Skin of body (tissue), 3 donors: ENCODE measurements at places on chromosomes 7 and 10. TPM values are rescaled to one million over a fixed set of nuclear protein-coding genes. Genes with fewer than 3 reads are reported as not detected.

Gene C7orf57
- 0.10 TPM for total RNA-seq

DNA sequence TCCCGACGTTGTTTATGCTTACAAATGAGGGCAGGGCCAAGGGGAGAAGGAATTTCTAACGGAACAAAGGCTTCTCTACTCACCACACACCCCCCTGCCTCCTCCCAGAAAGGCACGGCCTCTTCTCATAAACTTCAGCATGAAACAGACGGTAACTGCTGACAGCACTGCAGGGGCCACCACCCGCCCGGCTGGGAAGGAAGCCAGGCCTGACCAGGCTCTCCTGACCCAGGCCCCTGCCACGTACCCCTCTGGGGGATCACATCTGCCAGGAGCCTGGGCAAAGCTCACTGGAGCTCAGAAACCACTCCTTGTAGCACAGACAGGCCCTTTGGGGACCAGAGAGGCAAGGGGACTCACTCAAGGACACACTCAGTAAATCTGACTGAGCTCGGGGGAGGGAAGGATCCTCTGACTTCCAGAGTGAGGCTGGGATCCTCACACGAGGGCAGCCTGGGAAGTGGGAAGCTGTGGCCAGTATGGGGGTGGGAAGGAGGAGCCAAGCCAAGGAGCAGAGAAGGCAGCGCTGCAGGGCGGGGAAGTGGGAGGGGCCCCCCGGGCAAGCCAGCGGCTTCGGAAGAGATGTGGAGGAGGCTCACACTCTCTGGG is 46.1 kb downstream of the ZCCHC24 start:
- DNase-seq: peak; percentile 92

DNA sequence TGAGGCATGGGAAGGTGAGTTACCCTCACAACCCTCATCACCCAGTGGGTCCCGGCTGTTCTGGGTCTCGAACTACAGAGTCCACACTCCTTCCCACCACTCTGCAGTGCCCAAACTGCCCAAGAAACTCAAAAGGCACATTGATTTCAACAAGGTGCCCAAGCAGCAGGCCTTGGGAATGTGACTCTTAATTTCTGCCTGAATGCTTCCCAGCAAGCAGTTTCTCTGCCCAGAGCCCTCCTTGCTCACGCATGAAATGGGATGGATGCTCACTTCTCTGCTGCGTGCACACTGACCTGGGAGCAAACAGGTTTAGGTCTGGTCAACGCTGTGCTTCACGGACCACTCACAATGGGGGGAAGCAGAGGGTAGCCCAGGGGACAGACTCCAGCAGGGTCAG is 77.9 kb downstream of the GRB10 start:
- DNase-seq: no peak

- no peak for DNase-seq
Observed at GRCh38 chr10:97025613-97026242, 160.0 kb downstream of the SLIT1 start.

DNA sequence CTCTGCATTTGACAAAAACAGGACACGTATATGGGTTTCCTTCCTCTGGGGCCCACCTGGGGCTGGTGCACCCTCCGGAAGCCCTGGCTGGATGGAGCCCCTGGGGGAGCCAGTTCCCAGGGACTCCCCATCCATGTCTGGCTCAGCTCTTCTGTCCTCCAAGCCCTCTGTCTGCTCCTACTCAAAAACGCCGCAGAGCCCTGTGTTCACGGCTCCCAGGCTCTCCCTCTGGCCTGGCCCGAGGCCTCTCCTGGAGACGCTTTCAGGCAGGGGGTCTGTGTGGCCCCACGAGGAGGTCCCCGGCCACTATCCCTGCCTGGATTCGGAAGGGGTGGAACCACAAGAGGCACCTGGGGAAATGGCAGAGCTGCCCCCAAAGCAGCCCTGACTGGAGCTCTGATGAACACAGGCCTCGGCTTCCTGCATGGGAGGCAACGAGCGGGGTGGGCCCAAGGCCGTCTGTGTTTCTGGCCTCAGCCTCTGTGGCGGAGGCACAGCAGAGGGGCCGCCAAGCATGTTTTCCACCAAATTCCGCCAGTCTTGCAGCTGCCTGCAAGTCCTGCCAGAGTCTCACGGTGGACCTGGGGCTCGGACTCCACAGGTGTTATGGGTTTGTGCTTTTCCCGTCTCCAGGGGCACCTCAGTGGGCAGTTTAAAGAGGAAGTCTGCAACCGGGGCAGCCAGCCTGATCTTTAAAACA is 22.6 kb upstream of the INPP5A start:
- DNase-seq: peak; percentile 24

DNA sequence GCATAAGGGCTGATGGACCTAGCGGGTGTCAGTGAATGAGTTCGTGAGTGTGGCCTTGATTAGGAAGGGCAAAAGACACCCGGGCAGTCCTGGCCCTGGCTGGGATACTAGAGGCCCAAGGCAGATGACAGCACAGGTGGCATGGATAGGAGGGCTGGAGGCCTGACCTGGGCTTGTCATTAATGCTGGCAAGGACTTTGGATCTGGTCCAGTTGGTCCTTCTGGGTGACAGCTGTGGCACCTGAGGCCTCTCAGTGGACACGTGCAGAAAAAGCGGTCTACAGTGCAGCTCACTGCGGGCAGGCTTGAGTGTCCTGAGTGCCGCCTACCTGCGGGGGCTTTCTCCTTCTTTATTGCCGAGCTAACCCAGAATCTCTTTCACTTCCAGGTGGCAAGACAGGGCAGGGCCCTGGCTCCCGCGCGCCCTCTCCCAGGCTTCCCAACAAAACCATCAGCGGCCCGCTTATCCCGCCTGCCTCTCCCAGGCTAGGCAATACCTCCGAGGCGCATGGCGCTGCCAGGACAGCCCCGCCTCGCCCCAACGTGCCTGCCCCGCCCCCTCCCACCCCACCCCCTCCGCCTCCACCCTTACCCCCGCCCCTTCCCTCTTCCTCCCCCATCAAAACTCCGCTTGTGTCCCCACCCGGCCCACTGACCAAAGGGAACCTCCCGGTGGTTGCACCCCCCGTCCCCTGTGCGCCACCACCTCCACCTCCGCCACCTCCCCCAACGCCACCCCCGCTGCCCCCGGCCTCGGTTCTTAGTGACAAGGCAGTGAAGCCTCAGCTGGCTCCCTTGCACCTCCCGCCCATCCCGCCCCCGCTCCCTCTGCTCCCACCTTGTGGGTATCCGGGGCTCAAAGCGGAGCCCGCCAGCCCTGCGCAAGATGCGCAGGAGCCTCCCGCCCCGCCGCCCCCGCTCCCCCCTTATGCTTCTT is 77.4 kb downstream of the WIPF3 start:
- DNase-seq: no peak

GRCh38 chr10:10677479-10677878 is 340.2 kb upstream of the CELF2 start:
- DNase-seq: peak; percentile 4
